ENCODE measurements at places on chromosomes 12 and 14. TPM values are rescaled to one million over a fixed set of nuclear protein-coding genes. Genes with fewer than 3 reads are reported as not detected.

CLMN gene
- 40.1 TPM for total RNA-seq

DNA sequence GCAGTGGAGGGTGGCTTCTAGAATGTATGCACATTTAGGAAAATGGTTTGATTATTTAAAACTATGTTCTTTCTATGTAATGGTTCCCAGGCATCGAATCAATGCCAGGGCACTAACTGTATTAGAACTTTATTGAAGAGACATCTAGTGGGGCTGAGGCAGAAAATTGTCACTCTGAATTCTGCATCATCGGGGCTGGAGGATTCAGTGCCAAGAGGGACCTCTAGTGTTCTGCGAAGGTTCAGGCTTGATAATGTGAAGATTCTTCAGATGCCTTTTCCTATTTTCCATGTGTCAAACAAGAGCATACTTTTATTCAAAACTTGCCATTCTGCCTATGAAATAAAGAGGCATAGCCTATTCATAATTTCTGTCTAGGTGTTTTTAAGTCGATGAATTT lies 146.3 kb downstream of the CAND1 start:
- peak; percentile 79 for DNase-seq

TPCN1 gene
- 46.4 TPM for total RNA-seq

DNA sequence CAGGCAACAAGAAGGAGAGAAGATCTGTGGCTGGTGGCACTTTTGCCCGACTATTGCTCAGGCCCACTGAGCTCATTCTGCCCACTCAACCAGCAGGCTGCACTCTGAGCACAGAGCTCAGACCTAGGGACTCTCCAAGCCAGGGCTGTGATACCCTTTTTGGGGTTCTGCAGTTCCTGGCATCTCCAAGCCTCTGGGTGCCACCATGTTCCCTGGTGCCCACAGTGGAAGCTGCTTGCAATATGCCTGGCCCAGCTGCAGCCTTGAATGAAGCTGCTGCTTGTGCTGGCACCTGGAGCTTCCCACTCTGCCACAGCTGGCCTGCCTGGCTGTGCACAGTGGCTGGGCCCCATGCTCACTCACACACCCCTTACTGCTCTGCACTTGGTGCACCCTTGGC lies 236.1 kb downstream of the ADGRD1 start:
- DNase-seq = no peak

GRCh38 chr12:131775392-131776236 lies 52.6 kb upstream of the MMP17 start:
- no peak for DNase-seq

A2M gene
- total RNA-seq = not detected

DNA sequence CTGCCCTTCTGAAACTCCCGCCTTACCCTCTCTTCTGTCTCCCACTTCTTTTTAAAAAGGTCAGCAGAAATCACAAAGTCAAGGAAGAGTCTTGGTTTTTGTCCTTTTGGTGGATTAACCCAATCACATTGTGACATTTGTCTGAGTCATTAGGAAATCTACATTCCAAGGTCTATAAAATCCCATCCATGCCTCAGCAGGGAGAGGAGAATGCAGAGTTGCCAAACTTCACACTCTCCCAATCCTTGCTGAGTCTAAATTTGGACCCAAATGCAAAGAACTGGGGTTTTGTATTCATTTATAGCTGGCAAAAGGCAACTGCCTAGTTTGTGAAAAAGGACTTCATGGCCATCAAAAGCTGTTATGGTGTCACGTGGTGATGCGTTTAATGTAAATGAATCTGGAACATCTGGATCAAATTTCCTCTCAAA lies 67.9 kb downstream of the TMEM30B start:
- DNase-seq = no peak

- DNase-seq = no peak
These were observed 184.8 kb downstream of the PIK3C2G start for GRCh38 chr12:18446061-18446644.

GRCh38 chr14:74864198-74864597 lies 11.7 kb downstream of the PROX2 start:
- DNase-seq = no peak

DNA sequence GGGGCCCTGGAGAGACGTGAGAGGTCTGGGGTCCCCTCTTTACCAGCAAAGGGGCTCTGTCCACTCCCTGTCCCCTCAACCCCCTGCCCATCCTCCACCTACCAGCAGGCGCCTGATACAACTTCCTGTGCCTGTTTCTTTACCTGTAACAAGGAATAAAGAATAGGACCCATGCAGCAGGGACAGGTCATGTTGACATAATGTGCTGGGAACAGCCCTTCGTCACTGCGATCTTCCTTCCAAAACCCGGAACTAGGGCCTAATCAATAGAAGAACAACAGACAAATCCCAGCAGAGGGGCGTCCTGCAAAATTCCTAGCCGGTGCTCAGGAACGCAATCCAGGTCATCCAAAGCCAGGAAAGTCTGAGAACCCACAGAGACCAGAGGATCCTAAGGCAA lies 32.1 kb downstream of the SCARB1 start:
- DNase-seq = no peak

NID2 gene
- total RNA-seq = not detected

GRCh38 chr14:68951035-68951797 lies 27.9 kb downstream of the ACTN1 start:
- no peak for DNase-seq

DNA sequence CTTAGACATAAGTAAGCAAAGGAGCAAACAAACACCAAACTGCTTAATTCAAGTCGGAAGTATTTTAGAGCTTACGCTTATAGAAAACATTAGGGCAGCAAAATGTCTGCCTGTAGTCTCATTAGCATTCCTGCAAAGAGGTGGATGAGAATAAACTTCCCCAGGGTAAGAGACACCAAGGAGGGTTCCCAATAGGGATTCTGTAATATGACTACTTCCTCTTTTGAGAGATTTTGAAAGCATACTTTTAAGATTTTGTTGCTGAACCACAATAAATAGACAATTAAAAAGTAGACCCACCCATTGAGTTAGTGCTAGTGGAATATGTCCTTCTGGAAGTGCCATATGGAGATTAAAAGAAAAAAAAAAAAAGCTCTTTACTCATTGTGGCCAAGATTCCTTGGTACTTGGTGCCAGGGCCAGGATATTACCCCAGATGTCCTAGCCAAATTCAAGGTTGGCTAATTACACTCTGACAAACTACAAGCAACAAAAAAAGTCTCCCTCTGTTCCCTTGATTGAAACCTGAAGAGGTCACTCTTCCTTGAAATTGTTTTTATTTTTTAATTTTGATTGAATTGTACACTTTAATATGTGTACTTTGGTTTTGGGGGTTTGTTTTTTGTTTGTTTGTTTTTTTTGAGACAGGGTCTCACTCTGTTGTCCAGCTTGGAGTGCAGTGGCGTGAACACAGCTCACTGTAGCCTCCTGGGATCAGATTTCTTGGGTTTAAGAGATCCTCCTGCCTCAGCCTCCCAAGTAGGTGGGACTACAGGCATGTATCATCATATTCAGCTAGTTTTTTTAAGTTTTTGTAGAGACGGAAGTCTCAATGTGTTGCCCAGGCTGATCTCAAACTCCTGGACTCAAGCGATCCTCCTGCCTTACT lies 8.7 kb downstream of the CLIP1 start:
- DNase-seq = peak; percentile 45

KITLG gene
- total RNA-seq = not detected

- DNase-seq = no peak
These were observed 113.4 kb upstream of the CPM start for GRCh38 chr12:69046363-69046762.

- DNase-seq = no peak
These were observed 44.7 kb downstream of the TCHP start for GRCh38 chr12:109944561-109945359.

YARS2 gene
- total RNA-seq = 33.7 TPM

KRT77 gene
- not detected for total RNA-seq

DNA sequence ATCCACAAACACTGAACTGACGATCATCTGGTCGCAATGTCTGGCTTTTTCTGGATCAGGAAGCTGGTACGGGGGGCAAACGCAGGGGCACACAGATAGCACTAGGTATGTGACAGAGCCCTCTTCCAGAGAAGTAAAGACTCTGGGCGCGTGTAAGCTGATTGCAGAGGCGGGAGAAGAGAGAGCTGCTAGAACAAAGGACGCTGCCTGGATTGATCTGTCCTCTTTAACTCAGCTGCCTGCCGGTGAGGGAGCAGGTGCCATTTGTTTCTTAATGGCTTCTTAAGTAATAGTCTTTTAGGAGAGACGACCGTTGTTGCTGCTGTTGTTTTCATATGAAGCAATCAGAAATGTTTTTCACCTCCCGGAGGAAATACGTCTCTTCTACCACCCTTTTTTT lies 77.3 kb downstream of the GLT1D1 start:
- DNase-seq = no peak

DNA sequence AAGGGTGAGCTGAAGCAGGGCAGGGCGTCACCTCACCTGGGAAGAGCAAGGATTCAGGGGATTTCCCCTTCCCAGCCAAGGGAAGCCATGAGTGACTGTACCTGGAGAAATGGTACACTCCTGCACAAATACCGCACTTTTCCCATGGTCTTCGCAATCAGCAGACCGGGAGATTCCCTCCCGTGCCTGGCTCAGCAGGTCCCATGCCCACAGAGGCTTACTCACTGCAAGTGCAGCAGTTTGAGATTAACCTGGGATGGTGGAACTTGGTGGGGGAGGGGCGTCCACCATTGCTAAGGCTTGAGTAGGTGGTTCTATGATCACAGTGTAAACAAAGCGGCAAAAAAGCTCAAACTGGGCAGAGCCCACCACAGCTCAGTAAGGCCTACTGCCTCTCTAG lies 11.0 kb upstream of the DHRS4 start:
- no peak for DNase-seq

LRIG3 gene
- not detected for total RNA-seq

GRCh38 chr12:109387425-109388166 lies 39.9 kb downstream of the MYO1H start:
- DNase-seq = peak; percentile 82

ANKRD33 gene
- not detected for total RNA-seq

GRCh38 chr12:32661706-32662105 lies 17.4 kb upstream of the DNM1L start:
- DNase-seq = no peak

DNA sequence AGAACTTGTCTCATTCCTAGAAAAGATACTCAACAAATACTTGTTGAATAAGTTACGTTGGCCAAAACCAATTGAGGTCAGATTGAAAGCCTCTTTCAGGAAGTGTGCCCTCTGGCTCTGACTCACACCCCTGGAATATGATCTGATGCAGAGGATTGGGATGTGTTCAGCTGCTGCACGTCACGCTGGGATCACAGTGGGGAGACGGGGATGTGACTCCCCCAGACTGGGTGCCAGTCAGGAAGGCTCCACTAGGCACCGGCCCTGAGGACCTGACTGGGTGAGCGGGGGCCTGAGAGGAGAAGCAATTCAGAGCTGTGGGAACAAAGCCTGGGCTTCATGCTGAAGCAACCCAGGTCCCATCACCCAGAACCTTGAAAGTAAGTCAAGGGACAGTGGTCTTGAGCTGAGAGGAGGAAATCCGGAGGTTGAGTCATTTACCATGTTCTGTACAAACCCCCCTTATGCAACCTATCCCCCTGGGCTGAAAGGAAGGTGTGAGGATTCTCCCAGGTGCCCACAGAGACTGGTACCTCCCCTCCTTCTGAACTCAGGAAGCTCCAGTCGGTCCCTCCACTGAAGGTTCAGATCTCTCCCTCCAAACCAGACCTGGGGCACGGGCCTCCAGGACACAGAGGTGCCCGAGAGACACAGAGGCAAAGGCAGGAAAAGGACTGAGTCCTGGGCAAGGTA lies 3.9 kb downstream of the CEBPE start:
- no peak for DNase-seq

DNA sequence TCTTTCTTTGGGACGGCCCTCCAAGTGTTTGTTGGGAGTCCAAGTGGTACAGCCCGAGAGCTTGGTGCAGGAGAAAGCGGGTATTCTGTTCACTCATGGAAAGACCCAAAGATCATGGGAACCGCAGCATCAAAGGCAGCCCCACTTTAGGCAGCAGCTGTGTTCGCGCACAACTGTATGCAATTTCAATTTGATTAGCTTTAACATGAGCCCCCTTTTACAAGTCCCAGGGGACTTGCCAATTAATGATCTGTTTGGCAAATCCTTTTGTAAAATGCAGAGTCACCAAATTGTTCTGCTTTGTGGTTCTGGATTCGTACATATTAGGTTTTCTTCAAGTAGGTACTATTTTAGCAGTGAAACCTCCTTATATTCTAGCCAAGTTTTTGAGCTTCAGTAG lies 217.7 kb downstream of the AACS start:
- DNase-seq = no peak

- no peak for DNase-seq
These were observed 11.5 kb downstream of the FLVCR2 start for GRCh38 chr14:75589931-75590330.

DNA sequence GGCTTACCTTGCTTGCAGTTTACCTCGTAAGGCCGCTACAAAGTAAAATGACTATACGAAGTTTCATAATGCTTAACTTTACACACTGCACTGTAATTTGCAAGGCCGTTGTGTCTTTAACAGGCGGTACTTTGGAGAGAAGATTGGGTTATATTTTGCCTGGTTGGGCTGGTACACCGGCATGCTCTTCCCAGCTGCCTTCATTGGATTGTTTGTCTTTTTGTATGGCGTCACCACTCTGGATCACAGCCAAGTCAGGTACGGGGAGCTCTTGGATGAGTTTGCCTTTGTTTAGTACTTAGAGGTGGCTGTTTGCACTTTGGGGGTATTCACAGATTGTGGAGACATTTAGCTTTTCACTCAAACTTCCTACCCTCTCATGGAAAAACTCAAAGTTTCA lies 167.8 kb downstream of the SLC5A8 start:
- DNase-seq = no peak

C12orf56 gene
- not detected for total RNA-seq

DNA sequence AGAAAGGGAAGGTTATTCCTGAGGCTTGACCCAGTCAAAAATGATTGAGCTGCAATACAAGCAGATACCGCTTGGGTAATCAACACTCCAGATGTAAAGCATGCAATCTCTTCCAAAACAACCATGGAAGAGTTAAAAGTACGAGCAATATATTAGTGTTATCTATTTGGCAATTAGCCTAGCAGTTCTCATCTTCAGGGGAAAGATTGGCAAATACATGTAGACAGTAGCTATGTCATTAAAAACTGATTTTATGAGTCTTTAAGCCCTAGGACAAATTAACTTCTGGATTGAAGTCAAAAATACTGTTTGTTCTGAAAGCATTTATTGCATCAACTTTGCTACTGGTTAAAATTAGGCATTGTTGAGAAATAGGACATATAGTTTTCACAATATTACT lies 9.3 kb upstream of the GYS2 start:
- no peak for DNase-seq

KRT72 gene
- total RNA-seq = not detected

GRCh38 chr14:31592631-31593030 lies 31.4 kb downstream of the NUBPL start:
- DNase-seq = no peak

CLEC1A gene
- not detected for total RNA-seq
